ENCODE measurements at places on chromosomes 2 and 18.

GRCh38 chr2:10475811-10476660, 27.9 kb upstream of the ODC1 start:
- DNase-seq, result peak; percentile 97

- DNase-seq, result no peak
These were observed 128.6 kb downstream of the TSN start for GRCh38 chr2:121884078-121884477.

- peak; percentile 98 for DNase-seq
These were observed 1.9 kb upstream of the MEIS1 start for GRCh38 chr2:66432801-66433694.

GRCh38 chr2:61423714-61424113, 47.2 kb downstream of the USP34 start:
- DNase-seq, result no peak

DNA sequence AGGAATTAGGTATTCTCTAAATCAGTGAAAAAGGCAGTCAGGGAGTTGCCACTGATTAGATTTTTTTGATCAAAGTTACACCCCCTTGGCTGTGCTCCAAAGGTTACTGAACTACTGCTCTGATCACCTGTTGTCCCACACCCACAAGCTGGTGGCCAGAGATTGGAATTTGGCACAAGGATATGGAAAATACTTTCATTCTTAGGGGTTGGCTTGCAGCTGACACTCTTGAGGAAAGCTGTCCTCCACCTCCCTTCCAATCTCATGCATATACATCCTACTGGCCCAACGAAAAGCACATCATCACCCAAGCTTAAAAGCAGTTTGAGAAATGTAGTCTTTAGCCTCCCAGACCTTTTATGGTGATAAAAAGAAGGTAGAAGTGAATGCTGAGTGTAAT, 329.5 kb upstream of the CHAC2 start:
- no peak for DNase-seq
